ENCODE measurements at places on chromosomes 2 and 18.

DNA sequence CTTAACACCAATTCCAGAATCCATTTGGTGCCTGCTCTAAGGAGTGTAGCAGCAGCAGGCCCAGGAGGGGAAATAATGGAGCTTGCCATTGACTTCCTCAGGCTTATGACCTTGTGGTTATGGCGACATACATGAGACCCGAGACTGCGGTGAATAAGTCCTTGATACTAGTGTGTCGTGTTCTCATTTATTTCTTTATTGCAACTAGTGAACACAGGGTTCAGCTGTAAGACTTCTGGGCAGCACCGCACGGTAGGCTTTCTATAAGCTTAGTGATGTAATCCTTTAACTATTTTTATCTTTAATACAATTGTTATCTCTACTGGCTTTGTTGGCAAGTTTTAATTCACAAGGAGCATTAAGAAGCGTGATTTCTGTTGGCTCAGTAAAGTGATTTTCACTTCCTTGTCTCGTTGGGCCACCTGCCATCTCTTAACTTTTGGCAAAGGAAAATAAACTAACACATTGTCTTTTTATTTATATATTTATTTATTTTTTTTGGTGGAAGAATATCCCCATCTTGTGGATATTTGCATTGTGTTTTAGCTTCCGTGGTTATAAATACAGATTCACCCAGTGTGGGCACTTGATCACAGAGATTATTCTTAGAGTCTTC lies 139.8 kb downstream of the LTBP1 start:
- DNase-seq, result no peak

GRCh38 chr2:19312949-19313348 lies 45.5 kb downstream of the OSR1 start:
- no peak for DNase-seq

DNA sequence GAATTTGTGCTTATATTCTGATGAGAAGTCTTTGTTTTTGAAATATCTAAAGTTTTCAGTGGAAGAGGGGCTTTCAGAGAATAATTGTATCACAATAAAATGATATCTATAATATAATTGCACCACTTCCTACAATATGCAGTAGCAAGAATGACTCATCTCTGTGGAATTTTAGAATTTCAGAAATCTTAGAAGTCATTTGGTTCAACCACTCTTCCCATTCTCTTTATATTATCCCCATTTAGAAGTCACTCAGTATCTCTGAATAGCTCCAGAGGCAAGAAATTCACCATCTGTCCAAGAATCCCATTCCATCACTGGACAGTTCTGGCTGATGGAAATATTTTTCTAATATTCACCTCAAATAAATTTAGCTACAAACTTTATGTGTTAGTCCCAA lies 59.3 kb upstream of the CCDC68 start:
- DNase-seq, result no peak

DNA sequence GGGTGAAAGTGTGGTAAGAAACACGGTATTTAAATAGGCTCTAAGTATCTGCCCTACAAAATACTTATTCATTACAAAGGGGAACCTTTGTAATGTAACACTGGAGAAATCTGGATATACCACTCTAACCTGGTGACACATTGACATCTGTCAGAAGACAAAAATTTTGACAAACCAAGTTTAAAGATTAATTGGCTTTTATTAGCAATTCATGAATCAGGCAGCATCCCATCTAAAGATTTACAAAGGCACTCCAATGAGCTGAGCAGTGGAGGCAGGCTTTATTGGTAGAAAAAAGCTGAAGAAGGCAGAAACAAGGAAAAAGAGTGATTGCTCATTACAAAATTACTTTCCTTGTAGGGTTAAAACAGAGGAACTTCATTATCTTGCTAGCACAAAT lies 35.0 kb downstream of the BMPR2 start:
- DNase-seq, result no peak

- DNase-seq, result no peak
Measured at GRCh38 chr18:9139400-9140039, 2.9 kb downstream of the ANKRD12 start.

DNA sequence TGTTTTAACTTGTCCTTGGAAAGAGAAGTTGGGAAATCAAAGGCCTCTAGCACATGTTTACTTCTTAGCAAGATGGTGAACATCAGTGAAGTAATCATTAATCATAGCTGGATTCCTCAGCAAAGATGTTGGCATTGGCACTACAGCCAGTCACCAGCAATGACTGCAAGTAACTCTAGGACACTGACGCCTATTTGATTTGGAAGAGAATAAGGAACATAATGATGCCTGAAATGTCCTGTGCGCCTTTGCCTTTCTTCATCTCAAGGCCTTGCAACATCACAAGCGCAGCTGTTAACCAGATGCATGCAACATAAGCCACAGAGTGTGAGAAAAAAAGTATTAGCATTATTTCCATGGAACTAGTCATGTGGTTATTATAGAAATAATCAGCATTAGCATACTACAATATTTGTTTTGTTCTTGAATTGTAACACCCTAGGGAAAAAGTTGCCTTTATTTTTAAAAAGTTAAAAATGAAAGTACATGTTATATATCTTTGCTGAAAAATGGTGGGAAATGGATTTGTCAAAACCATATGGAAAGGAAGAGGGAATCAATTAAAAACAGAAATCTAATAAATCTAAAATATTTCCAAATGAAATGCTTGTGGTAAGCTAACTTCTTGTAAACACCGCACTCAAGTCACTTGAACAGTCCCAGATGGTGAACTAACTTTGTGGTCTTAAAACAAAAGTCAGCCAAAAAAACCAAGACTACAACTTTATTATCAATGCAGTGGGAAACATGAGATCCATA lies 55.6 kb downstream of the THADA start:
- DNase-seq, result no peak

GRCh38 chr2:105114551-105114950 lies 76.7 kb downstream of the MRPS9 start:
- no peak for DNase-seq

- DNase-seq, result no peak
Measured at GRCh38 chr2:167925758-167926157, 321.6 kb downstream of the STK39 start.

DNA sequence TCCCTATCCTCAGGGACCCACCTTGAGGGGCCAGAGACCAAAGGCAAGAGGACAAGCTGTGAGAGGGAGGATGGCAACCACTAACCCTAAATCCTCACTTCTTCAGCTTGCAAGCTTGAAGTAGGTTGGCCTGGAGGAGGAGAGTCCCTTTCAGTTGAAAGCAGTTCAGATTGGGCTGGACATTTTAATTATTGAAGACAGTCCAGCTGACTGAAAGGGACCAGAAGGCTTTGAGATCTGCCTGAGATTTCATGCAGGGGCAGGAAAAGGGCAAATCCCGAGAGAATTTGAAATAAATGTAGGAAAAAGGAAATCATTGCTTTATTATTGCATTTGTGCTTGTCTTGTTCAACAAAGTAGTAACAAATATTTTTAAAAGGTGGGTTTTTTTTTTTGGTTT lies 118.9 kb upstream of the STON1 start:
- no peak for DNase-seq

DNA sequence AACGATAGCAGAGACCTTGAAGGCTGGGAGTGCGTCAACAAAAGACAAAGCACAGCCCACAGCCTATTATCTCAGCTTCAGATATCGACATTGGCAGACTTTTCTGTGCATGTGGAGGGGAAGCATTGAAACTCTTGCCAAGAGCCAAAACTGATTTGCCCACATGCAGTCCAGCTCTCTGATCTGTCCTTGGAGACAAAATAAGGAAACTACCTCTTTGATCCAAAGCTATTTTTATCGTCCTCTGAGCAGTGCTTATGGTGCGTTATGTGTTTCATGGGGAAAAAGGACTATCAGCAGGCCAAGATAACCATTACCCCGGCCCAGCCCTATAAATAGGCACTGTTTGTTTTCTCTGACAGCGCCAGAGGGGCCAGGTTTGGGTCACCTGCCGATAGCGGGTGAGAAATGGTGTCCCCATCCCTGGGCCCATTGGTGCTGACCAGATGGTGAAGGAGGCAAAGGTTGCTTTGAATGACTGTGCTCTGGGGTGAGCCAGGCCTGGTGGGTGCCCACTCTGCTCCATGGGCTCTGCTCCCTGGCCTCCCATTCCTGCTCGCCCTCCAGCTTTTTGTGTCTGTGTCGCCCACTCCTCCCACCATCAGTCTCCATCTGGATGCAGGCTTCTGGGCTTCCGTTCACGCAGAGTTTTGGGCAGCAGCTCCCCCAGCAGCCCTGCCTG lies 176.1 kb upstream of the HS6ST1 start:
- no peak for DNase-seq

DNA sequence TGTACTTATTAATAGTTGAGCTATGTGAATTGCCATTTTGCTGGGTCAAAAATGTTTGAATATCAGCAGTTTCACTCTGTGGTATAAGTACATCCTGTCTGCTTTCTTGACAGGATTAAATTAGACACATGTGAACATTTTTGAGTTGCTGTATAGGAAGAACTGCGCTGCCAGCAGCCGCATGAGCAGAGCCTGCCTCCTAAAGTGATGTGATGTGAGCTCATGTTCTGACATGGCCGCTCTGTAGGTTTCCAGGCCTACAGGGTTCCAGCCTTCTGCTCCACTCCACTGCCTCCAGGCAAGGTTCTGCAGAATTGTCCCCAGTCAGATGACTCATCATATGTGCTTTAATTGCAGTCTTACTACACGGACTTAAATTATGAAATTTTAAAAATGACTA lies 119.7 kb upstream of the NFATC1 start:
- no peak for DNase-seq

- DNase-seq, result peak; percentile 17
Measured at GRCh38 chr2:80499095-80499494, 194.5 kb upstream of the LRRTM1 start.

DNA sequence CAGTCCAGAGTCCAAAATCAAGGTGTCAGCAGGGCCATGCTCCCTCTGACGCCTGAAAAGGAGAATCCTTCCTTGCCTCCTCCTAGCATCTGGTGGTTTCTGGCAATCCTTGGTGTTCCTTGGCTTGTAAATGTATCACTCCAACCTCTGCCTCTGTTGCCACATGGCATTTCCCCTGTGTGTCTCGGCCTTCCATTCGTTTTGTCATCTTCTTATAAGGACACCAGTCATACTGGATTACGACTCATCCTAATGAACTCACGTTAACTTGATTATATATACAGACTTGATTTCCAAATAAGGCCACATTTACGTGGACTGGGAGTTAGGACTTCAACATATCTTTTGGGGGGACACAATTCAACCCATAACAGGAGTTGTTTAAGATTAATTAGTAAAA lies 15.8 kb downstream of the PMAIP1 start:
- DNase-seq, result no peak

DNA sequence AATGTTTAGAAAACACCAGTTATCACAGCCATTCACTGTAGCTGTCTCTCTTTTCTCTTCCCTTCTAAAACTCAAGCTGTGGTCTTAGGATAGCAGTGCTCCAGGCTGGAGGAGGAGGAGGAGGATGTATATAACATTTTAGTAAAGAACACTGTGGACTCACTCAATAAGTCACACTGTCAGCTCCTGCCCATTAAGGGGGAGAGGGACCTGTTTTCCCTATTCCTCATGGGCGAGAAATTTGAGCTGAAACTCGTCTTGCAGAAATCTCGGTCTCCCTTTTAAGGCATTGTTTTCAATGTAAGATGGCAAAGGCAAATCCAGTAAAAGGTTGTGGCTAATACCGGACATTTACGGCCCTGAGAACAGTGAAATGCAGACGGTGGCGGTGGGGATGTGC lies 114.8 kb upstream of the ZNF236 start:
- DNase-seq, result no peak

GRCh38 chr2:231701456-231702373 lies 6.6 kb upstream of the PTMA start:
- DNase-seq, result no peak

- no peak for DNase-seq
Measured at GRCh38 chr2:14297906-14298305, 334.6 kb upstream of the LRATD1 start.

- DNase-seq, result peak; percentile 68
Measured at GRCh38 chr2:172090044-172090961, 5.0 kb downstream of the DLX1 start.

DNA sequence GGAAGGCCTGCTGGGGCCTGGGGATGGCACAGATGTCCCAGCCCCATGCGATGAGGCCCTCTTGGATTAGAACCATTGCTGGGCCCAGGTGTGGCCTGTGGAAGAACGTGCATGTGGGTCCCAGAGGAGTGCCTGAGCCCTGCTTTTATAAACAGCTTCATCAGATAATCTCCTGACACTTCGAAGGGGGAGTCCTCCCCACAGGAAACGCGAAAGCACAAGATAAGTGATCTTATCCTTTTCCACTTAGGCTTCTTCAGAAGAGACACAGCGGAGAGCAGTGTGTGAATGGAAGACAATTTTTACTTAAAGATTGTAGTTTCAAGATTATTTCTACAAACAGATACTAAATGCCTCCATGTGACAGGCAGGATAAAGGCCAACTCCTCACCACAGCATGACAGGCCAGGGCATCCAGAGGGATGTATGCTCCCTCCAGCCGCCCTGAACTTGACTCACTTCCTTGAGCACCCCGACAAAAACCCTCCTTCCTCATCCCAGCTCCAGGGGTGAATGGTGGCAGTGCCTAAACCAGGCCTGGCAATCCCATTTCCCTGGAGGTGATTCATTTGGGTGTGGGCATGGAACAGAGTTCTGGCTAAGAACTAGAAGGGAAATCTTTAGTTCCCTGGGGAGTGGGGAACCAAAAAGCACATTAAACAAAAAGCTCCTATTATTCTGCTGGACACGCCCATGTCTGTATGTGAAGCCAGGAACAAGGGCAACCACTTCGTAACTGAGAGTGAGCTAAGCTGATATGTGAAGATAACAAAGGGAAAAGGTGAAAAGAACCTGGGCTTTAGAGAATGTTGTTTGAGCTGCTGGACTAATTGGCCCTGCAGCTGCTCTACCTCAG lies 56.2 kb upstream of the TMEM163 start:
- DNase-seq, result no peak

GRCh38 chr2:229268626-229269025 lies 2.5 kb downstream of the PID1 start:
- no peak for DNase-seq

DNA sequence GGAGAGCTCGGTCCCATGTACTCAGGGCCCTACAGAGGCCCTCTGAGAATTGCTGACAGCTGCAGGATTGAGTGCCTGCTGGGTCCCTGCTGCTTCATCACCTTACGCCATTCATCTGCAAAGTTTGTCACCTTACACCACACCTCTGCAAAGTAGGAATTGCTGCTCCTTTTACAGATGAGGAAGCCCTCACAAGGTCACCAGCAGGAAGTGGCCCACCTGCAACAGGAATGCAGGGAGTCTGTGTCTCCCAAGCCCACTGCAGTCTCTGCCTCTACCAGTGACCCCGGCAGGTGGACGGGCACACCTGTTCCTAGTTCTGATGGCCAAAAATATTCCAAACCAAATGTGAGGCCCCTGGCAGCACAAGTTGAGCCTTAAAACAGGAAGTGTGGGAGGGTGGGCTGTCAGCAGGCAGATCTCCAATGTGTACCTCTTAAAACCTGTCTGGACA lies 441.4 kb downstream of the NBAS start:
- DNase-seq, result peak; percentile 52
